ENCODE measurements at places on chromosomes 5 and 9.

DNA sequence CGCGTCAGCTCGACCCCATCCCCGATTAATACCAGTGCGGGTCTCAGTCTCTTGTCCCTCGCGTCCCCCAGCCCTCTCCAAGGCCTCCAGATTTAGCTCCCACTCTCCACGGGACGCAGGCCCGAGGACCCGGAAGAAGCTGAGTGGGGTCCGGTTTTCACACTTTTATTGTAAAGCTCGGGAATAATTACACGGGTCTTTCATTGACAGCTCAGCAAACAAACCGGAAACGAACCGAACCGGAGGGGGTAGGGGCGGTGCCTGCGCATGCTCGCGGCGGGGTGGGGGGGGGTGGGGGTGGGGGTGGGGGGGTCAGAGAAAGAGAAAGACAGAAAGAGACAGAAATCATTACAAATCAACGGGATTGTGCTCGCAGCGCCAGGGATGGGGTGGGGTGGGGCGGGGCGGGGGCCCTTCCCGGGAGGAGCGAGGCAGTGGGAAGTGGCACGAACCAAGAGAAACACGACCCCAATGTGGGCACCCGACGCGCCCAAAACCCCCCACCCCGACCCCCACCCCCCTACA lies 27.9 kb downstream of the PCDH1 start:
- DNase-seq: peak; percentile 67

- peak; percentile 41 for DNase-seq
These were observed 43.2 kb downstream of the WWC1 start for GRCh38 chr5:168334695-168335094.

DNA sequence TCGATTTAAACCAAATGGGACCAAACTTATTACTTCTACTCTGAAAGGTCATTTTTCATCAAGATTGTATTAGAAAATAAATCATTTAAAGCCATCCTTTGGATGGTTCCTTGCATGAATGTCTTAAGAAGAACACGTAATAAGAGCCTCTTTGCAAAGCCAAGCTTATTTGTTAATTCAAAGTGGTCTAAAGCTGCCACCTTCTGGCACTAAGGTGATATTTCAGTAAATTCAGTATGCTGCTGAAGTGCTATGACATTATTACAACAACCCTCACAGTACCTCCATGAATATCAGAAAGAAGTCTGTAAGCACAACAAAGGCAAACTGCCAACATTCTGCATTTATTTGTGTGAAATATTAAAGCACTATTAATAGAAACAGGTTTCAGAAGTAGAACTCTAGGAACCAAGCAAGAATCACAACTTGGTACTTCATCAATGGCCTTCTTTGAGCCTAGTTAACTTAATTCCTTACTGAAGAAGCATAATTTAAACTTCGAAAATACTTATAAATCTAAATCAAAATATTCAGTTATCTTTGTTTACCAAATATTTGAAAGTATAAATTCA lies 53.1 kb upstream of the TYRP1 start:
- DNase-seq: peak; percentile 71

DNA sequence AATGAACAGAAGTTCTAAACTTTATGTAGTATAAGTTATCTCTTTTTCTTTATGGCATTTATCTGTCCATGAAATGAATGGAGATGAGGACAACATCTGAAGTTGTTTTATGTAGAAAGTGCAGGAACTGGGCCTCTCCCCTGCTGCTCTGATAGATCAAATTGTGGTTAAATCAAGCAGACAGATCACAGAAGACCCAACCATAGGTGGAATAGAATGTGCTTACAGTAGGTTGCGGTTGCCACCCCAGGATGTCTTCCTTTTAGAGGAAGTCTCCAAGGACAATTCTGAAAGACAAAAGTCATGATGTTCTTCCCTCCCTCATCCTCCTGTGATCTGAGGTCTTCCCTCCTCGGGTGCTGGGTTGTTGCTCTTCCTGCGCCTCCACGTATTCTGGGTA lies 12.9 kb downstream of the RASGRF2 start:
- DNase-seq: no peak

- DNase-seq: no peak
These were observed 509.8 kb downstream of the EBF1 start for GRCh38 chr5:158589939-158590338.

GRCh38 chr9:103802068-103802467 lies 292.0 kb upstream of the SMC2 start:
- no peak for DNase-seq

- DNase-seq: no peak
These were observed 36.6 kb upstream of the ZNF366 start for GRCh38 chr5:72543811-72544210.
